SIG-M5 (cell line): ENCODE measurements at places on chromosomes 12 and 14.
A peak's percentile ranks its signal among the peaks of the same experiment; 100 is the strongest.

DNA sequence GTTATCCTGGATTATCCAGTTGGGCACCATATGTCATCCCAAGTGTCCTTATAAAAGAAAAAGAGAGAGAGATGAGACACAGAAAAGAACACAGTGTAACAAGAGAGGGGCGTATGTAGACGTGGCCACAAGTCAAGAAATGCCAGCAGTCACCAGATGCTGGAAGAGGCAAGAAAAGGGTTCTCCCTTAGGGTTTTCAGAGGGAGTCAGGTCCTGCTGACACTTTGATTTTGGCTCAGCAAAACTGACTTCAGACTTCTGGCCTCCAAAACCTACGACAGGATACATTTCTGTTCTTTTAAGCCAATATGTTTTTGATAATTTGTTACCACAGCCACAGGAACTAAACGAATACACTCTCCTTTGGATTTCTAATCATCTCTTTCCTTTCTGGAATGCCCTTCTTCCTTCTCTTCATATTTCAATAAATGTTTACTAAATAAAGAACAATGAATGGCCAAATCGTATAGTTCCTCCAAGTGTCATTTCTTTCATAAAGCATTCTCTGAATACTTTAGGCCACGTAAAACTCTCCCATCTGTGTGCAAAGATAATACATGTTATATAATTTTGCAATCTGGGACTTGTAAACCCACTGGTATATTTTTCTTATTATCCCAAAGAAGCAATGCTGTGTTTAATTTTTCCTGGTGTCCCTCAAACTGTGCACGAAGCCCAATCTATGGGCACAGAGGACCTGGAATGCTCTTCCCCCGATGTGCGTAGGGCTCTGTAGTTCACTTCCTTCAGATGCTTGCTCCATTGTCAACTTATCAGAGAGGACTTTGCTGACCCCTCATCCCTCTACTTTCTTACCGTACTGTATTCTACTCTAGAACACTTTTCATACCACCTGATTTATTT is 303.6 kb downstream of the CEP128 start:
- DNase-seq: no peak

DNA sequence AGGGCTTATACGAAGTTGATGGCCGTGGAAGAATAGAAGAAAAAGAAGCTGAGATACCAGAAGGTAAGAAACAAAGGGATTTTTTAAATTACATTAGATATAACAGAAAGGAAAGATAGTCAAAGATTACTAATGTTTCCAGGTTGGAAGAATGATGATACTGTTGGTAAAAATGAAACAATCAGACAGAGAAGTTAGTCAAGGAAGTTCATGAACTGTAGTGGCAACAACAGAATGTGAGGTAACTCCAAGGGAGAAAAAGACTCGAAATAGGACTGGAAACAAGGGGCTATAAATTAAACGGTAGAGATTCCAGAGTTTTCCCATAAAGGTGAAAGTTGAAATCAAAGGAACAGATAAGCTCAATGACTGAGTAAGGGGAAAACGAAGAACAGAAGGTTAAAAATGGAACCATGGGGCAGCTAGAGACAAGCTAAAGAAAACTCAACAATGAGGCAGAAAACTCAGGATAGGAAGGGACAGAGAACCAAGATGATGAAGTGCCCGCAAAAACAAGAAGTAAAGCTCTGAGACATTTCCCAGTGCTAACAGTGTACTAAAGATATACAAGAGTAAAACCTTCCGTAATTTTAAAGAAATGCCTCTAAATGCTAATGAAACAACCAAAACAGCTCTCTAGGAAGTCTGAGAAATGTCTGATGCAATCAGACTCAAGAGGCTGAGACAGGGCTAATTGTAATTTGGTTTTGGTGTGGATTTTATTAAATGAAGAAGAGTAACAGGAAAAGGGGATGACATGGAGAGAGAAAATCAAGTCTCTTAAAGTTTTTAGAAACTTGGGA is 70.0 kb downstream of the PPP2R5E start:
- peak; percentile 40 for DNase-seq

DNA sequence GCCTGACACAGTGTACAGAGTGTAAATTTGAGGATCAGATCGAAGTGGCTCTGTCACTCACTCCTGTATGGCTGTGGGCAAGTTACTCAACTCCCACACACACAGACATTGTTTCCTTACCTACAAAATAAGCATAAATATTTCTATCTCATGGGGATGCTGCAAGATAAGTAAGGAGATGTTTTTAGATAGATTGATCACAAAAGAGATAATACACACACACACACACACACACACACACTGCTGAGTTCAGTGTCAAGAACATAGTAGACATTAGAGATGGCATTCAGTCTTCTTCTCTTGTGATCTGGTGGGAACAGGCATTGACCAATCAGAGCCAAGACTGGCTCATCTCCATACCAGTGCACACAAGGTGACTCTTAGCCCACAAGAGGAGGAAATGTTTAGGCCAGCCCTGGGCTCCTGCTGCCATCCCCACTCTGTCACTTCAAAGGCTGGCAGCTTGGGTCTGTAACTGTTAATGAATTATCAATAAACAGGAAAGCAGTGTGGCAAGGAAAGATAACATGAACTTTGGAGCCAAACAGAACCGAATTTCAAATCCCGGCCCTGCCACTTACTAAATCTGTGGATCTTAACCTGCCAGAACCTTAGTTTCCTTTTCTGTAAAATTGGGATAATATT is 3.4 kb upstream of the RNASE8 start:
- no peak for DNase-seq

- DNase-seq: no peak
Observed at GRCh38 chr12:132695431-132695830, 8.0 kb downstream of the PXMP2 start.

GRCh38 chr12:123532019-123532418 is 1.5 kb downstream of the RILPL1 start:
- peak; percentile 52 for DNase-seq

DNA sequence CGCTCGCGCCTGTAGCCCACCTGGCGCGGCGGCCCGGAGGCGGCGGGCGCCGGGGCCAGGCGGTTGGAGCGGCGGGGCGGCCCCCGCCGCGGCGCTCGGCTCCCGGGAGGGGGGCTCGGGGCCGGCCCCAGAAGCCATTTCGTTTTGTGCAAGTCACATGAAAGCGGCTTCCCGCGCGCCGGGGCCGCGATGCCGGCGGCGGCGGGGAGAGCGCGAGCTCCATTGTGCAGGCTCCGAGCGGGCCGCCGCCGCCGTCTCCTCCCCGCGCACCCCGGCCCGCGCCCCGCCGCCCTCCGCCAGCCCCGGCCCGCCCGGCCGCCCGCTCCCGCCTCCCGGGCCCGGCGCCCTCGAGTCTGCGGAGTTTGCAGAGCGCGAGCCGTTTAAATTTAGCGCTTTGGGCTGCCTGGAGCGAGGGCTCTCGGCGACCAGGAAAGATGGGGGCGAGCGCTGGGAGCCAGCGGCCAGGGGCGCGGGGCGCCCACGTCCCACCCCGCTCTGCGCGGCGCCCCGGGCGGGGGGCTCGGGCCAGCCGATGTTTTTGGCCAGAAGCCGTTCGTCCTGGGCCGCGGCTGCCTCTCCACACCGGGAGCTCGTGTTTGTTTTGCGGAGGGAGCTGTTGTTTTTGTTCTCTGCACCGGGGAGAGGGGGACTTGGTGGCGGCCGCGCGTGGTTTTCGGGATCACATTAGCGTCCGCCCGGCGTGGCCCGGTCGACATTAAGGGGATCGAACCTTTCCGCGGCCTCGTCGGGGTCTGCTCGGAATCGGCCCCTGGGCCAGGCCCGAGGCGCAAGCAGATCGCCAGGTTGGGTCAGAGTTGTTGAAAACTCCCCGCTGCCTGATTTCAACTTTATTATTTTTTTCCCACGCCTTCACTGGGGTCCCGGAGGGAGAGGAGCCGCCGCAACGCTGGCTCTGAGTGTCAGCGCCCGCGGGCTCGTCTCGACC is 982 bp downstream of the BCL7A start:
- DNase-seq: no peak

DNA sequence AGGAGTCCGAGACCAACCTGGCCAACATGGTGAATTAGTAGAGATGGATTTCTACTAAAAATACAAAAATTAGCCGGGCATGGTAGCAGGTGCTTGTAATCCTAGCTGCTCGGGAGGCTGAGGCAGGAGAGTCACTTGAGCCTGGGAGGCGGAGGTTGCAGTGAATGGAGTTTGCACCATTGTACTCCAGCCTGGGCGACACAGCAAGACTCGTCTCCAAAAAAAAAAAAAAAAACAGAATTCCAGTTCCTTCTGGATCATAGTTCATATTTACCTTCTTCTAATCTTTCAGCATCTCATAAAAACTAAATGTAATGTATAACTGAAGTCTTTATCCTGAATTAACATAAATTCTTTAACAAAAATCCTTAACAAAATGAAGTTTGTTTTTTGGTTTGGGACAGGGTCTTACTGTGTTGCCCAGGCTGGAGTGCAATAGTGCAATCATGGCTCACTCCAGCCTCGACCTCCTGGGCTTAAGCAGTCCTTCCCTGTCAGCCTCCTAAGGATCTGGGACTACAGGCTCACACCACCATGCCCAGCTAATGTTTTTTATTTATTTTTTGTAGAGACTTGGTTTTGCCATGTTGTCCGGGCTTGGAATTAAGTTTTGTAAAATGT is 37.6 kb downstream of the FAM177A1 start:
- no peak for DNase-seq

GRCh38 chr12:79841248-79841877 is 93.5 kb downstream of the PPP1R12A start:
- DNase-seq: no peak

DNA sequence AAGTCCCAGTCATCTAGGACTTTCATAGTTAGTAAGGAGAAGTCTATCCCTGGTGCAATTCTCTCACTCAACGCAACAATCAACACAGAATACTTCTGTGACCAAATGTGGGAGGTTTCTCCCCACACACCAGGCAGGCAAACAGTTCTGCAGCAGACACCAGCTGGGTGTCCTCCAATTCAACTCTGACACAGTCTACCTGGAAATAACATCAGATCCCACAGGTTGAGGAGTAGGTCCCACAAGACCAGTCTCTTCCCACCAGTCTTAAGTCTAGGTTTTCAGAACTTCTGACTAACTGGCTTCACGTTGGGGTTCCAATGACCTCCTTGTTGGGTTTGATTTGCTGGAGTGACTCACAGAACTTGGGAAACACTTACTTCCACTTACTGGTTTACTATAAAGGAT is 14.8 kb downstream of the ACOT6 start:
- DNase-seq: no peak

GRCh38 chr14:57266065-57266464 is 2.6 kb downstream of the EXOC5 start:
- no peak for DNase-seq

DNA sequence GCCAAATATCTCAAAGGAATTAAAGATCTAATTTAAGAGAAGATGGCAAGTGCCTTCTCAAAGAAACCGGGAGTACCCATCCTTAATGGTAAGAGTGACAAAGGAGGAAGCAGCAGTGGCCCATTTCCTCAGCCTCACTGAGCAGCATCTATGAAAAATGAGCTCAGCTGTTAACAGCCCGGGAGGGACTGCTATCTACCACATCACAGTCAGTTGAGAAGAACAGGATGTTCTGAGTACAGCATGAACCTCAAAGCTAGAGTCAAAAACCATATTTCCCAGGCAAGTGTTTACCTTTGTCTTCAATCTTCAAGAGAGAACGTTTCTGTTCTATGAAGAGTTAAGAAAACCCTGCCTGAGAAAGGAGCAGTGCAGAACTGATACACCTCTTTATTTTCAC is 115.0 kb downstream of the BTG1 start:
- DNase-seq: no peak

GRCh38 chr12:24034160-24034559 is 84.7 kb upstream of the SOX5 start:
- no peak for DNase-seq

GRCh38 chr12:99133401-99133800 is 488.3 kb downstream of the APAF1 start:
- no peak for DNase-seq

DNA sequence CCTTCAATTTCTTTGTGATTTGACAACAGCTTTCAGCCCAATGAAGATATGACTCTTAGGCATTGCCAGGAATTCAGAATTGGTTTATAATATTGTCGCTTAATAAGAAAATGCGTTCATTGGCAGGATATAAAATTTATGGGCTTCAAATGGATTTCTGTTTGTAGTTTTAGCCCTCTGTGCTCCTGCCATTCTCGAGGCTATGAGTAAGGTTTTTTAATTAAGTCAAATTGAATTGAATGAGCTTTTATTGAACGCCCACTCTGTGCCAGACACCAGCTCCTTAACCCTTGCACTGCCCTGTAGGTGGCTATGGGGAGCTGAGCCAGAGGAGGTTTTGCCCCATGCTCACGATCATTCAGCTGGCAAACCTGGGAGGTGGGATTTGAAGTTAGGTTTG is 115.1 kb downstream of the SLC25A47 start:
- DNase-seq: no peak

DNA sequence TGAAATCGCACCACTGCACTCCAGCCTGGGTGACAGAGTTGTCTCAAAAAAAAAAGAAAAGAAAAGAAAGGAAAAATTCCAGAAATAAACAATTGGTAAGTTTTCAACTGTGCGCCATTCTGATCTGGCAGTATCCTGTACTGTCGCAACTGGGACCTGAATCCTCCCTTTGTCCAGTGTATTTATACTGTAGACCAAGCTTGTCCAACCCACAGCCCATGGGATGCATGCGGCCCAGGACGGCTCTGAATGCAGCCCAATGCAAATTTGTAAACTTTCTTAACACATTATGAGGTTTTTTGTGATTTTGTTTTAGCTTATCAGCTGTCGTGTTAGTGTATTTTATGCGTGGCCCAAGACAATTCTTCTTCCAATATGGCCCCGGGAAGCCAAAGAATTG is 84.7 kb downstream of the TMCC3 start:
- DNase-seq: no peak

- DNase-seq: no peak
Observed at GRCh38 chr14:52075371-52075770, 6.5 kb upstream of the NID2 start.

DNA sequence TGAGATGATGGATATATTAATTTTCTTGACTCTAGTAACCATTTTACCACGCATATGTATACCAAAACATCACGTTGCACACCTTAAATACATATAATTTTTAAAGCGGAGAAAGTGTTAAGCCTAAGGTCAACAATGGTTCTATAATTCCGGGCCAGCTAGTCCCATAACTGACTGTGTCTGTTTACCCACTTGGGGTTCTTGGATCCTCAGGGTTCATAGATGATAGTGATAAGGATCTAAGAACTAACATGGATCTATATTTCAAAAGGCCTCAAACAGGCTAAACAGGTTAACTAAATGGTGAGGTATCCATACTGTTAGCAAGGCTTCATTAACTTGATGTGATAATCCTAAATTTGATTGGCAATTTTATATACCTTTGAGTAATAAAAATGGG is 9.8 kb downstream of the SLC38A1 start:
- no peak for DNase-seq

- no peak for DNase-seq
Observed at GRCh38 chr12:29762637-29763300, 21.0 kb downstream of the TMTC1 start.
